ENCODE measurements at places on chromosomes 3 and 15.

- DNase-seq = no peak
Observed at GRCh38 chr3:97161169-97161568, 346.8 kb downstream of the EPHA6 start.

- no peak for DNase-seq
Observed at GRCh38 chr15:97875513-97876280, 84.8 kb upstream of the ARRDC4 start.

DNA sequence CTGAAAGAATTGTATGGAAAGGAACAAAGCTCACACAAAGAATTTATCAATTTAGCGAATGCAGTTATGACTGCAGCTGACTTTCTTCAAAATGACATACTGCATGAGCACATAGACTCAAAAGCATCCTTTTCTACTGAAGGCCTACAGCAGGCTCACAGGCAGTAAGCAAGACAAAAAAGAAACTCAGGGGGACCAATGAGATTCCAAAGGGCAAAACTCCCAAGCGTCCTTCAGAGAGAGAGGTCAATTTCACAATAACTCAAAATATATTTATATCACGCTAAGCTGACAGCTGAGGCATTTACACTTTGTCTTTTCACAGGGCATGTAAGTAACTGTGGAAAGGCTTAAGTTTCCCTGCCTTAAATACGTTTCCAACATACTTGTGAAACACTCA, 427.9 kb upstream of the RASGRP1 start:
- no peak for DNase-seq

DNA sequence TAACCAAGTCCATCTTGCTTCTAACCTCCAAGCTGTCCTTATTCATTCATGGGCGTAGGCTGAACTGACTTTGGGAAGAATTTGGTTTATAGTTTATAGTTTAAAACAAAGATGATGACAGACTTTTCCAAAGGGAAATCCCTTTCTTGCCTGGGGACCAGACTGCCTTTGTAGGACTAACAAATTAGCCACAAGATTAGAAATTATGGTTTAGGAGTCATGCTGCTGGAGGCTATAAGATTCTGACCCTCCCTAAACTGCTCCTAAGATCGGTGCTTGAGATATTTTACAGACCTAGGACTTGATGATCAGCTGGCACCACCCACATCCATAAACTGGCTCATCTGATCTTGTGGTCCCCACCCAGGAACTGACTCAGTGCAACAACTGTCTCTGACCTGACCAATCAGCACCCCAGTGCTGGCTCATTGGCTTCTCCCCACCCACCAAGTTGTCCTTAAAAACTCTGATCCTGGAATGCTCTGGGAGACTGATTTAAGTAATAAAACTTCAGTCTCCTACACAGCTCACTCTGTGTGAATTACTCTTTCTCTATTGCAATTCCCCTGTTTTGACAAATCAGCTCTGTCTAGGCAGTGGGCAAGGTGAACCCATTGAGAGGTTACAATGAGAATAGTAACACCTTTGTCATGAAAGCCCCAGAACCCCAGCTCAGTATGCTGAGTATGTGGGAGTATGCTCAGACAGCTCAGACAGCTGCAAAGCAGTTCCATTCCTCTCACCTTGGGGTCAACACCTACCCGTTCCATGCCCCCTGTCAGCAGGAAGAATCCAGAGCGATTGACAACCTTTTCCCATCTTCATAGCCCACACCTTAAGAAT, 51.6 kb upstream of the C15orf39 start:
- DNase-seq = no peak

GRCh38 chr3:63863150-63864007, at the start of the genes ATXN7 and THOC7:
TSS of gene ATXN7 (plus strand) at chr3:63863867. CDS start at chr3:63912599, 48,732 bp downstream.
TSS of gene THOC7 (minus strand) at chr3:63863805. CDS start at chr3:63863790, 15 bp downstream.
- DNase-seq = peak; percentile 65

- no peak for DNase-seq
Observed at GRCh38 chr3:49134471-49135265, 1.8 kb upstream of the LAMB2 start.

DNA sequence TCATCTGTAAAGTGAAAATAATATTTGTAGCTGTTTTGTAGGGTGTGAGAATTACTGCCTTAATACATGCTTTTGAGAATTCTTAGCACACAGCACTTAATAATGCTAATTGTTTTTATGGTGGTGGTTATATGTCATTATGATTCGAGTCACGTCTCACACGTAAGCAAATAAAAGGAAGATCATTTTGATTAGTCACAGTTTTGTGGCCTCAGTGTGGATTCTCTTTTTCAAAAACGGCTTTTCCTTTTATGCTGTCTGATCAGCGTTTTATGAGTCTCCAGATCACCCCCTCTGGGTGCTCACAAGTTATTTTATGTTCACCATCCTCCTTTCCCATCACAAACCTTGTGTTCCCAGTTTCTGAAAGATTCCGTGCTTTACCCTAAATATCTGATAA, 255.6 kb upstream of the CNTN4 start:
- DNase-seq = no peak

DNA sequence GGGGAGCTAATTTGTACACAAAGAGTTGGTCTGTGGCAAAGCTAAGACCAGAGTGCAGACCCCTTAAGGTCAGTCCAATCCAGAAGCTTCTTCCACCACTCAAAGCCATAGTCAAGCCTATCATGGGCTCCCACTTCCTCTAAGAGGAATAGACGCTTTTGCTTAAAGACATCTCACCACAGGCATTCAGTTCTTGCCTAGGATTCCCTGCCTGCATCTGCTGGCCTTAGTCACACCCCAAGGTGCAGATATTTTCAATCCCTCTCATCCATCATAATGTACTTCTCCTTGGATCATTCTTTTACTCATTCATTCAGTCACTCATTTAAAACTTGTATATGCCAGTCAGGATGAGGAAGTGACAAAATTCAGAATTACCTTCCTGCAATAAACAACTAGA, 179.6 kb upstream of the STT3B start:
- DNase-seq = no peak

- DNase-seq = no peak
Observed at GRCh38 chr3:16883723-16884083, 1.1 kb upstream of the PLCL2 start.

GRCh38 chr3:66242788-66243464, 22.1 kb downstream of the SLC25A26 start:
- DNase-seq = no peak
